Transverse colon (tissue), 4 donors: ENCODE measurements at places on chromosomes 11 and 22. TPM values are rescaled to one million over a fixed set of nuclear protein-coding genes. Genes with fewer than 3 reads are reported as not detected.

DNA sequence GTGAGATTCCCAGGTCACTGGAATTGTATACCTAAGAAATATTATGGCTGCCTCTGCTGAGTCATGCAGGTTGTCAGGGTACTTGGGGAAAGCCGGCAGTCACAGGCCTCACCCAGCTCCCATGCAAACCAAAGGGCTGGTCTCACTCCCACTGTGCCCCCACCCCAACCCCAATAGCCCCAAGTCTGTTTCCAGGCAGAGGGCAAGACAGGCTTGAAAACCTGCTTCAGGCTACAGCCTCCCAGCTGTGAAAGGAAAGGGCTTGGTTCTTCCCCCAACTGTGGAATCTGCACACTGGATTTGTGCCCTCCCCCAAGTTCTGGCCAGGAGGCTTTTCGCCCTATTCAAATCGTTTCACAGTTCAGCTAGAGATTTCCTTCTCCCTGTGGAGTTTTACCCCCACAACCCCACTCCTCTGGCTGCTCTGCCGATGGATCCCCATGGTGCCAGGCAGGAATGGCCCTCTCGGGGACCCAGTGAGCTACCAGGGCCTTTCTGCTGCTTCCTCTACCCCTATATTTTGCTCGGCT, 37.0 kb upstream of the ABTB2 start:
- no peak overlapping the region for H3K4me3 ChIP-seq
- no peak for DNase-seq
- no peak overlapping the region for H3K27ac ChIP-seq
- H3K36me3 ChIP-seq: no peaks in the 10 kb centered on the region
- H3K27me3 ChIP-seq: no peaks in the 10 kb centered on the region

ARHGAP8 gene
- 31.8 TPM for total RNA-seq

DNA sequence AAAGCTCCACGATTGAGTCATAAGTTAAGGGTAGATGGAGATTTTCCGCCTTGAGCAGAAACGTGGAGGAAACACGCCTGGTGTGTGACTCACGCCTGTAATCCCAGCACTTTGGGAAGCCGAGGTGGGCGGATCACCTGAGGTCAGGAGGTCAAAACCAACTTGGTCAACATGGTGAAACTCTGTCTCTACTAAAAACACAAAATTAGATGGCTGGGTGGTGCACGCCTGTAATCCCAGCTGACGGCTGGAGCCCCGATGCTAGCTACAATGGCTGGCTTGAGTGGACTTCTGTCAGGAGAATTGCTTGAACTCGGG, 17.3 kb upstream of the DGCR8 start:
- H3K4me3 ChIP-seq: no peak overlapping the region
- H3K4me1 ChIP-seq: no peaks in the 10 kb centered on the region

TMPRSS6 gene
- total RNA-seq: 0.41 TPM

KCNJ11 gene
- total RNA-seq: 1.3 TPM

STARD10 gene
- 82.7 TPM for total RNA-seq

DNA sequence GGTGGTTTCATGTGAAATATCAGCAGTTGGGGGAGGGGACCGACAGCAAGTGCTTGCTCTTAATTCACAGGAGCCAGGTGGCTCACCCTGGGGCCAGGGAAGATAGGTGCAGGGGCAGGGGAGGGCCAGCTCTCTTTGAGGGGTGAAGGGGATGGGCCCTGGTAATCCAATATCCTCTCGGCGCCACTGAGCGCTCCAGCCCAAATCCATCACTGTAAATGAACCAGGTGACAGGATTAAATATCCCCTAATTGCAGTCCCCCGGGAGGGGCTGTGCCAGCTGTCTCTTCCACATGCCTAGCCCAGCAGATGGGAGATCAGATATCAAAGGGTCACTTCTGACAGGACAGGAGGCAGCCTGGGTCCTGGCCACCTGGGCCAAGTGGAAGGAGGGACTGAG, 531.8 kb upstream of the CADM1 start:
- DNase-seq: no peak
- H3K4me3 ChIP-seq: no peak overlapping the region
- no peaks in the 10 kb centered on the region for H3K36me3 ChIP-seq
- no peaks in the 10 kb centered on the region for H3K4me1 ChIP-seq

- H3K27me3 ChIP-seq: peaks cover 41% of the 10 kb centered on the region
- no peak overlapping the region for H3K27ac ChIP-seq
- no peaks in the 10 kb centered on the region for H3K36me3 ChIP-seq
- no peak overlapping the region for H3K4me3 ChIP-seq
Observed at GRCh38 chr22:19689408-19689807, 24.9 kb upstream of the SEPTIN5 start.

GRCh38 chr22:39130892-39131855, 21.3 kb downstream of the CBX7 start:
- peak overlapping the region; percentile 30 for H3K27ac ChIP-seq
- peaks cover 22% of the 10 kb centered on the region for H3K4me1 ChIP-seq
- no peak for DNase-seq
- H3K4me3 ChIP-seq: no peak overlapping the region

CLMP gene
- total RNA-seq: 32.4 TPM
